Cardiac septum (tissue), 1 donor: ENCODE measurements at places on chromosomes 16 and 17. TPM values are rescaled to one million over a fixed set of nuclear protein-coding genes. Genes with fewer than 3 reads are reported as not detected.

The TM4SF5 gene
- not detected for total RNA-seq

The GRIN2C gene
- total RNA-seq, result 0.70 TPM

The C17orf50 gene
- not detected for total RNA-seq

The TBC1D3I gene
- total RNA-seq, result 0.38 TPM

The OR3A2 gene
- not detected for total RNA-seq

The GNGT2 gene
- 1.2 TPM for total RNA-seq

The LDHD gene
- 89.3 TPM for total RNA-seq

DNA sequence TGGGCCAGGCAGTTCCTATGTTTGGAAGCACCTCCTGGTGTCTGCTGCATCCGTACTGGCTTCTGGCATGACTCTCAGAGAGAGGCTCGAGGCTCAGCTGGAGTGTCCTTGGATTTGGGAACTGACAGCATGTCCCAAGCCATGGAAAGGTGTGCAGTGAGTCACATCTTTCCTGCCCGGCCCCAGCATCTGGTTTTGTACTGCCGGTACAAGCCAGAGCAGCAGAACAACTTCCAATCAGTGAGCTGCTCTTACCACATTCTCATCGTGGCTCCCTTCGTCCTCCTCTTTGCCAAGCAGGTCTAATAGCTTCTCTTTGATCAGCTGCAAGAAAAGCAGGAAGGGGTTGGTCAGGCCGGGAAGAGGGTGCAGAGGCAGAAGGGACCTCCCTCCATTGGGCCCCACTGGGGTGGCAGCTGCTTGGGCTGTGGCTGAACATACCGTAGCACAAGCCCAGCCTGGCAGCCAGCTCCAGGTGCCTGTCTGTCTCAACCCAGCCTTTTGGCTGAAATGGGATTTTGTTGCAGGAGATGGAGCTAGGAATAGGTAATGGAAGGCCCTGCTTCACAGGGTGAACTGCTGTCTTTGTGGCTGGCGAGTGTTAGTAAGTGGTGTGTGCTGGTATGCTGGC, 24.2 kb downstream of the SPACA3 start:
- DNase-seq, result no peak

DNA sequence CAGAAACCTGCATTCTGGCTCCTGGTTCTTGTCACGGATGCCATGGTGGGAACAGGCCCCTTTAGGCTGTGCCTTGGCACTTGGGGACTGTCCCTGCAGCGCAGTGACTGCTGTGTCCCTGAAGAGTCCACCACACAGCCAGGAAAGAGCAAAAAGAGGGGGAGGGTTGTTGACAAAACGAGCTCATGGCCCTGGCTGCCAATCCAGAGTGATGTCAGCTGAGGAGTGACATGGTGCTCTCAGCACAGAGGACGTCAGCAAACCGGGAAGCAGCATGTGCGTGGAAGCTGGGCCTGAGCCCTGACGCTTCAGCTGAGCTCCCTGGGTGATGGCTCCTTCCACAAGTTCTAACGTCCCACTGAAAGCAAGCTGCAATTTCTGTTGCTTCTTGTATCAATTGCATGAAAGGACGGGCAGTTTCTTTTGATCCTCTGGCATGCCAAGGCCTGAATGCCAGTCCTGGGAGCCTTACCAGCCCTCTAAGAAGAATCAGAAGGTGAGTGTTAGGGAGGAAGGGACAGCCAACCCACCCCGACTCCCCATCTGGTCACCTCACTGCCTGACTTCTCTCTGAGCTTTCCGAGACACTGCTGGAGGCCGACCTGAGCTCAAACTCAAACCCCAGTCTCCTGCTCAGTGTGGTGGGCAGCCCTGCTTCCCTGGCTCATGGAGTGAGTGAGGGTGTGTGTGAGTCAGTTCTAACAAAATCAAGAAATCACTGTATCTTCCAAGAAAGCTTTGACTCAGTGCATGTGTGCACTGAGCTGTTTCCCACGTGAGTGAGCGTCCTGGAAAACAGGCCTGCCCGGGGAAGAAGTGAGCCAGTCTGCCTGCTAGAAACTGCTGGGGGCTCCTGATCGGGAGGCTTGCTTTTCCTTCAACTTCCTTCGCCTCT, 14.7 kb upstream of the WNT3 start:
- DNase-seq, result no peak

- no peak for DNase-seq
Observed at GRCh38 chr17:38877130-38877851, 7.4 kb downstream of the LASP1 start.

- no peak for DNase-seq
Observed at GRCh38 chr16:84842516-84843148, 22.8 kb downstream of the CRISPLD2 start.

- DNase-seq, result no peak
Observed at GRCh38 chr16:4452674-4453073, 21.8 kb downstream of the NMRAL1 start.
